ENCODE measurements at places on chromosomes 2 and 18. TPM values are rescaled to one million over a fixed set of nuclear protein-coding genes. Genes with fewer than 3 reads are reported as not detected.

KRTCAP3 gene
- total RNA-seq: 19.7 TPM

SOX11 gene
- not detected for total RNA-seq

UGT1A8 gene
- not detected for total RNA-seq

TRAF3IP1 gene
- 12.1 TPM for total RNA-seq

TMEM163 gene
- 0.18 TPM for total RNA-seq

KCNG3 gene
- total RNA-seq: 0.09 TPM

UGT1A9 gene
- not detected for total RNA-seq

MYCN gene
- 1.3 TPM for total RNA-seq

CNRIP1 gene
- 0.63 TPM for total RNA-seq

FEV gene
- total RNA-seq: not detected

PCARE gene
- total RNA-seq: not detected

DNA sequence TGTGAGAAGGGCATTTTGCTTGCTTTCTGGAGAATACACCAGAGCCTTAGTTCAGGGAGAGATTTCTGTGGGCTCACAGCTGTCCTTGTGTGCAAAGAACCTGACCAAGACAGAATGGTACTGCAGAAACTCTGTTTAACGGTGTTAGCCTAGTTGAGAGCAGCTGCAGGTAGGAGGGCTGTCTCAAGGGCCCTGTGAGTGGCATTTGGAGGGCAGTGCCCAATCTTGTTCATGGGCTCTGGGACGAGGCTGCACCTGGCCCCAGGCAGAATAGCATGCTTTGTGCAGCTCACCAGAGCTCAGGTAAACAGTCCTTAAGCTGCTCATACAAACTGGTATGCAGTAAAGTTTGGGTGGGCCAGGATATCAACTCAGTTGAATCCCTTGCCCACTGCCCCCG, 16.9 kb upstream of the RGPD4 start:
- DNase-seq: no peak

GRCh38 chr2:216635171-216635570, 2.0 kb downstream of the IGFBP2 start:
- no peak for DNase-seq

DNA sequence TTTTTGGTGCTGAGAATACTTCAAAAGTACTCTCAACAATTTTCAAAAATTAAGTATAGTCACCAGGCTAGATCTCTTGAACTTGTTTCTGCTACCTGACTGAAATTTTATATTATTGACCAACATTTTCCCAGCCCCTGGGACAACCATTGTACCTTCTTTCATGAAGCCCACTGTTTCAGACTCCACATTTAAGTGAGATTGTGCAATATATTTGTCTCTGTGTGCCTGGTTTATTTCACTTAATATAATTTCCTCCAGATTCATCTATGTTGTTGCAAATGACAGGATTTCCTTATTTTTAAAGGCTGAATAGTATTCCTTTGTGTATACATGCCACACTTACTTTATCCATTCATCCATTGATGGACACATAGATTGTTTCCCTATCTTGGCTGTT, 354.2 kb upstream of the VRK2 start:
- DNase-seq: no peak

DNA sequence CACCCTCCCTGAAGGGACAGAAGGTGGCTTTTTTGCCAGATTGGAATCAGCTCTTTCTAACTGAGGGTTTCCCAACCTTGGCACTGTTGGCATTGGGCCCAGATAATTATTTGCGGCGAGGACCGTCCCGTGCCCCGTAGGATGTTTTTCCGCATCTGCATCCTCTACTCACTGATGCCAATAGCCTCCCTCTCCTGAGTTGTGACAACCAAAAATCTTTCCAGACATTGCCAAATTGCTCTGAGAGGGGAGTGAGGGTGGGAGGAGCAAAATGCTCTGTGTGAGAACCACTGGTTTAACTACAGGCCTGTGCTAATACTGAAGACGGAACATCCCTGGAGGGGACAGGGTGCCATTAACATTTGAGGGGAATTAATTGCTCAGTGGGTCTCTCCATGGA, 33.6 kb upstream of the GLI2 start:
- DNase-seq: no peak

DNA sequence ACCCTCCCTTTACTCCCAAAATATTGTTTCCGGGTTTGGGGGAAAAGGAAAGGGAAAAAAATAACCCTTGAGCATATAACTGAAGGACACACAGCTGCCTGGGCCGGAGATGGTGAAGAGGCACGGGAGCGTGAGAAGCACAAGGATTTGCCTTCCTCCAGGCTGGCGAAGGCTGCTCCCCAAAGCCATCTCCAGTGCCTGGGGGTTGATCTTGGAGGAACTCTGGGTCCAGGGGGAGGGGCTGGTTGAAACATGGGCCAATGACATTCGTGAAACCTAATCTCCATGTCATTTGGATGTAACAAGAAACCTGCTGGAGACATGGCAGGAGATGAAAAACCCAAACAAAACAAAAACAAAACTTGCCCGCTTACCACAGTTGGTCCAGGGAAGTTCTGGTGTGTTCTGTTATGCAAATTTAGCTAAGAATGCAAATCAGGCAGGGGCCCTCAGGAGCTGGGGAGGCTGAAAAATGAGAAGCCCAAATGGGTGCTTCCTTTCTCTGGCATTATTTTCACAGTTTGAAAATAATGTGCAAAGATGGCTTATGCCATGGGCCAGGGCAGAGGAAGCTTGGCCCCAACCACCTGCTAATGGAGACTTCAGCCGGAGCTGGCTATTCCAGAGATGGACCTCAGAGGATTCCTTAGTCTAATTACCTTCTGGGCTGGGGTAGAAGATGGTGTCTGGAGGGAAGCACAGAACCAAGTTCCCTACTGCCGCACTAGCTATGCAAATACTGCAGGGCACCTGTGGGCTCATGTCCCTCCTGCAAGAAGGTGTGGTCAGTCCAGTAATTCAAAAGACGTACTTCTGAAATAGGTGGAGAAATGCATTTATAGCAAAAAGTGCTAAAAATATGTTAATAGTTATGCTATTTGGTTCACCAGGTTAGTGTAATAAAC, 180.9 kb downstream of the BCL2 start:
- DNase-seq: no peak

GRCh38 chr2:20433249-20433648, 13.6 kb upstream of the RHOB start:
- no peak for DNase-seq

DNA sequence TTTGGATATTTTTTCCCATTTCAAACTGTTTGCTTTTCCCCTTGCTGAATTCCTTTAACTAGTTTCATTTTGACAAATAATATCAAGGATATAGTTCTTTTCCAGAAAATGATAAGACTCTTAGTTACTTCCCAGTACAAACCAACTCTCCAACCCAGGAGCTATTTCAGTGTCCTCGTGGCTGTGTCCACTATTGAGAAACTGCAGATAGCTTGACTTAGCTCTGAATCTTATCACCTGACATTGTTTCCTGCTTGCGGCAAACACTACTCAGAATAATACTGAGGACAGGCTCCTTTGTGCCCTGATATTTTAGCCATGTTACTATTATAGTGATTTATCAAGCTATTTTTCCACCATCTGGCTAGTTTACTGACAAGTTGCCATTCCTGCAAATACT, 74.6 kb downstream of the KLF7 start:
- no peak for DNase-seq

DNA sequence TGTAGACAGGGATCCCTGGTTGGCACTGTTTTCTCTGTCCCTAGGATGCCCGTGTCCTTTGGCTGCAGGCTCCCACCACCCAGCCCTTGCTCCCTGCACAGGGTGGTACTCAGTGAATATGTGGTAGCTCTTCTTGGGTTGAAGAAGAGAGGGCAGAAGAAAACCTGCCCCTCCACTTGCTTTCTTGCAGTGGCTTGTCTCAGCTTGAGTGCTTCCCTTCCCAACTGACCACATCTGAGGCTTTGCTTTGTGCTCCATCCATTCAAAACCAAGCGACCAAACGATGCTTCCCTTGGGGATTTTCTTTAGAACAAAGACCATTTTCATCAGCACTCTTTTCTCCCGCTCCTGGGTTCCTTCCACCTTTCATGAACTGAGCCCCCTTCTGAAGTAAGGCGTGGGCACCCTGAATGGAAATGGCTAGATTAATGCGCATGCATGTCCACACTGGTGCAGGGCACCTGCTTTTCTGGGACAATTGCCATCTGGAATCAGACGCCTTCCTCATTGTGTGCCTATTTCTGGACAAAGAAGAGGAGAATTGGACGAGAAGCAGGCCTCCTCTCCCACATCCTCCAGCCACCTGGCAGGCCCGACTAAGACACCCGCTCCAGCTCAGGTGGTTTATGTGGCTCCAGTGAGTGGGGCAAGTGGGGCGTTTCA, 59.1 kb downstream of the ARL4C start:
- DNase-seq: no peak

GRCh38 chr2:98691303-98691702, 39.6 kb downstream of the MGAT4A start:
- no peak for DNase-seq

GRCh38 chr2:42192652-42193566, 23.8 kb downstream of the EML4 start:
- DNase-seq: no peak

GRCh38 chr2:65363879-65364666, 68.3 kb downstream of the SPRED2 start:
- DNase-seq: no peak

GRCh38 chr2:86135653-86136052, 29.6 kb downstream of the PTCD3 start:
- no peak for DNase-seq

DNA sequence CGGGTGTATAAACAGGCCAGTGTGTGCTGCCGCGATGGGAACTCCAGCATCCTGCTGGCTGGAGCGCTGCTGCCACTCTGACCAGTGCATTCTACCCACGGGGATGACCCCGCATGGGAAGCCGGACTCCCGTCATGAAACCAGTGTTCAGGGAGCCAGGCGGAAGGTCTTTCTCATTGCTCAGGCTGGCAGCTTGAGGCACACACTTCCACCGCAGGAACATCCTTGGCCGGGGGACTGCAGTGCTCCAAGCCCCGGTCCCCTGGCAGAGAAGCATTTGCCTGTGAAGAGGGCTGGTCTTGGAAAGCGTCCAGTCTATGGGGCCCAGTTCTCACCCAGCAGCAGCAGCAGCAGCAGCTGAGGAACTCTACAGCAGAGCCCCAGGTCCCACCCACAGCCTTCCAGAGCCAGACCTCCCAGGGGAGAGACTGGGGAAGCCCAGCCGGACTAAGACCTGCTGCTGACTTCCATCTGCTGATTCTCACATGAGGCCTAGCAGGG, 235.9 kb downstream of the KLHL29 start:
- DNase-seq: no peak

GRCh38 chr2:161722547-161723503, 98.6 kb downstream of the SLC4A10 start:
- DNase-seq: no peak

- DNase-seq: peak; percentile 11
Observed at GRCh38 chr18:45687621-45688020, 36.4 kb upstream of the SLC14A1 start.

- no peak for DNase-seq
Observed at GRCh38 chr2:157466764-157467163, 22.9 kb upstream of the CYTIP start.

DNA sequence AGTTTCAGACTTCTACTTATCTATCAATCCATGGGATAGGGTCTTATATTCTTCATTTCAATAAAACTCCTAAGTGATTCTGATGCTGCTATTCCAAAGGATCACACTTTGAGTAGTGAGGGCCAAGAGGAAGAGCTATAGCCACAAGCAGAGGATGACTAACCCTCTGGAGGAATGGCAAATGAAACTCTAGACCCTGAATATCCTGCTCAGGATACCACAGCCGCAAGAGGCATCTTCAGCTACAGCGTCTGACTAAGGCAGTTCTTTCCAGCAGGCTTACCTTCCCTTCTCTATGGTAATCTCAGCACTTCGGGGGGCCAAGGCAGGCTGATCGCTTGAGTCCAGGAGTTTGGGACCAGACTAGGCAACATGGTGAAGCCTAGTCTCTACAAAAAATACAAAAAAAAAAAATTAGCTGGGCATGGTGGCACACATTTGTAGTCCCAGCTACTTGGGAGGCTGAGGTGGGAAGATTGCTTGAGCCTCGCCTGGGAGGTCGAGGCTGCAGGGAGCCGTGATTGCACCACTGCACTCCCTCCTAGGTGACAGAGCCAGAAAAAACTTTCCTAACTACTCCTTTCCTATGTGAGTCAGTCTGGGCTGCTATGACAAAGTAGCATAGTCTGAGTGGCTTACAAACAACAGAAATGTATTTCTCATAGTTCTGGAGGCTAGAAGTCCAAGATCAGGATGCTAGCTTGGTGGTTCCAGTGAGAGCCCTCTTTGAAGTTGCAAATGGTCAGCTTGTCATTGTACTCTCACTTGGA, 371.9 kb downstream of the IRS1 start:
- no peak for DNase-seq

- no peak for DNase-seq
Observed at GRCh38 chr2:181836583-181836982, 54.9 kb upstream of the ITPRID2 start.

Data from T-cell (primary cell).